ENCODE measurements at places on chromosomes 16 and 17.

DNA sequence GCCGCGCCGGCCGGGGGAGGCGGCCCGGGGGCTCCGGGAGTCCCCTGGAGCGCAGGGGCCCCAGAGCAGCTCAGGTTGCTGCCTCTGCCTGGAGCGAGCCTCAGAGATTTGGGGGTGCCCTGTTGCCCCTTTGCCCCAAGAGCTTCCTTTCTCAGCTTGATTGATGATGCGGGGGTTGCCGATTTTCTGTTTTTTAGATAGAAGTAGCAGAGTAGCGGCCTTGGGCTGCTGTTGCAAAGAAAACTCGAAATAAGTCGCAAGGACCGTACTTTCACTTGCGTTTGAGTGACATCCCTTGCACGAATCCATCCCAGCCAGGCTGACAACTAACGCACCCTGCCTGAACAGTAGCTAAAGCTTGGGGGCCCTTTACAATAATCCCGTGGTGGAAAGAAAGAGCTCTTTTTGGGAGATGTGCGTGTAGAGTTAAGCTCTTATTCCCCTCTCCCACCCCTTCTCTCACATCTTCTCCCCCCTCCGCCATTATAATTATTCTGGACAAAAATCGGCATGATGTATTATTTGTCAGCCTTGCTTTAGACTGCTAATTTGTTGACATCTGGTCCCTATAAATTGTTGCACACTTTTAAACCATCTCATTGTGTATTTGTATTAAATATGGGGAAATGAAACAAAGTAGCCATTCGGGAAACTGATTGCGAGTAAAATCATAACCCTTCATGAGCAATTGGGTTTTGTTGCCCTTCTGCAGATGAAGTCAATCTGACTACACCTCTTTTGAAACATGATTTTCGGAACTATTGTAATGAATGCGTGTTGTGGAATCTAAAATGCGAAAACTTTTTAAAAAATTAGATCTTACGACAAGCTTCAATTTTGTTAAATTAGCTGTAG is 873 bp downstream of the USP10 start:
- DNase-seq: no peak

GRCh38 chr17:1639549-1640180 is 5.9 kb downstream of the SCARF1 start:
- no peak for DNase-seq

- DNase-seq: no peak
Measured at GRCh38 chr16:84557059-84557458, 52.6 kb upstream of the MEAK7 start.

- peak; percentile 51 for DNase-seq
Measured at GRCh38 chr17:36608794-36609497, 7.6 kb downstream of the MRM1 start.

DNA sequence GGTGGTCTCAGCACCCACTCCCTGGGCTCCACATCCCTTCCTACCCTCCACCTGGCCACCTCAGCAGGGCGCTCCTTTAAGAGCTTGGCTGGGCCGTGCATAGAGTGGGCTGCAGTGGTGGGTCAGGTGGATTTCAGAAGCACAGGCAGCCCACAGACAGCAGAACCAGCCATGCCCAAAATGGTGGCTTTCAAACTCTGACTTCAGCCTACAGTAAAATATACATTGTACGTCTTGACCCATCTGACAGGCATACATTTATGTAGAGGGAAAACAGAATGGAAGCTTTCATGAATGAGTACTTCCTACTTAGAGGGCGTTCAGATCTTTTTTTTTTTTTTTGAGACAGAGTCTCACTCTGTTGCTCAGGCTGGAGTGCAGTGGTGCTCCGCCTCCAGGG is 26.0 kb upstream of the LASP1NB start:
- no peak for DNase-seq

DNA sequence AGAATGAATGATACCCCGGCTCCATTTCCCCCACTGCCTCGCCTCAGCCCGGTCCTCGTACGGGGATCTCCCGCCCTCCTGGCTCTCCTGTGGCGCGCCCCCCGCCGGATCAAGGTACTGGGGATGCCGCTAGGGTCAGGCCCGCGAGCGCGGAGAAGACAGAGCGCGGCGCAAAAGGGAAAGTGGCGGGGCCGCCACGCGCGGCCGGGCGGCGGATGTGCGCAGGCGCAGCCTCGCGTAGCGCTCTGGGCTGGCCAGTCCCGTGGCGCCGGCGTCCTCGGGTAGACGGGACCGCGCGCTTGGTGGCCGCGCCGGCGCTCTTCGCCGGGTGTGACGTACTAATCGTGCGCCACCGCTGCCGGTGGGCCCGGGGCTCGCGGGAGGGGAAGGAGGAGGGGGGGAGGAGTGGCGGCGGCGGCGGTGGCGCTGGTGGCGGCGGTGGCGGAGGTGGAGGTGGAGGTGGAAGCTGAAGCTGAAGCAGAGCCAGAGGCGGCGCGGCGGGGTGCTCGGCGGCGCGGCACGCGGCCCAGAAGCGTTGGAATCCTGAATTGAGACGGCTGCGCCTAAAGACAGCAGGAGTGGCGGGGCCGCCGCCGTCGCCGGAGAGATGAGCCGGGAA is at the start of gene SENP3:
TSS of gene SENP3 (plus strand) at position 331 of the 619 bp plus-strand sequence. CDS start 1,158 bp downstream, outside the sequence.
- DNase-seq: peak; percentile 52

- DNase-seq: no peak
Measured at GRCh38 chr17:40633871-40634270, 13.7 kb downstream of the SMARCE1 start.

- no peak for DNase-seq
Measured at GRCh38 chr17:76147211-76148014, 6.4 kb upstream of the FOXJ1 start.

GRCh38 chr17:16987066-16987829 is 15.3 kb upstream of the TNFRSF13B start:
- DNase-seq: no peak

- no peak for DNase-seq
Measured at GRCh38 chr17:72151565-72152386, 31.0 kb downstream of the SOX9 start.

DNA sequence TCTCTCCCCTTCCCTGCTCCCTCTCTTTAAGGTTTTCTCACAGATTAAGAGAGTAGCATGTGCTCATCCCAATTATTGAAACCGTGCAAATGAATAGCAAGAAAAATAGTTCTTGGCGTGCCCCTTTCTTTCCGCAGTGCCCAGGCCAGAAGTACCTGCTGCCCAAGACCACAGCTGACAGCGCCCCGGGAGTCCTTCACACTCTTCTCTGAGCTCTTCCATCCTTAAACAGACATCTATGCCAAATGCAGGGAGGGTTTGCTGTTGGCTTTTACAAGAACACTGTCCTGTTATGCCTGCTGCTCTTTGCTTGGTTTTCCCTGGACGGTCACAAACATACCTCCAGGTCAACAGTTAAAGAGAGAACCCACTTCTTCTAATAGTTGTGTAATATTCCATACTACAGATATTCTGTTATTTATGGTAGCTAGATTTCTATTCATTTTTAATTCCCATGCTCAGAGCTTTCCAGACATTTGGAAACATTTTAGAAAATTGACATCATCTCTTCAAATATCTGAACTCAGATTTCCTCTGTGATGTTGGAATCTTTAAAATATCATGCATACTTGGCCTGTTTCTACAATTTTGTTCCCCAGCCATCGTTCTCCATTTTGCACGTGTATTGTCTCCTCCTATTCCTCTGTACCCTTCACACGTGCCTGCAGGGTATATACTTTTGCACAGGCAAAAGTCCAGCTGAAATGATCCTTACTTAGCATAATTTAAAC is 416.7 kb downstream of the WWOX start:
- DNase-seq: no peak

- DNase-seq: peak; percentile 7
Measured at GRCh38 chr16:27748868-27749546, 199.1 kb downstream of the KATNIP start.

DNA sequence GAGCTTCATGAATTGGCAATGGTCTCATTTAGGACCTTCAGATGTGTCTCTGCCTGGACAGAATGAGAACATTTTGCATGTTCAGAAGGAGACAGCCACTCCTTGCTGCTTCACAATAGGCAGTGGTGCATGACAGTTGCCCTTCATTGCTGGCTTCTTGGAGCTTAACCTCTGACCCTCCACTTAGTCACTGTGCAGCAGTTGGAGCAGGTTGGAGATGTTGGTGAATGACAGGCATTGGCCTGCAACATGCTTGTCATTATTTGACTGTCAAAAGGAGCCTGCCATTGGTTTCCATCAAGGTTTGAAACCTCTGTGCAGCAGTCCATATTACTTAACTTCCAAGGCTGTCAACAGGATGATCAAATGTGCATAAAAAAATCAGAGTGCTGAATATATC is 22.7 kb downstream of the FTO start:
- DNase-seq: no peak

GRCh38 chr16:80027007-80027965 is 426.7 kb upstream of the MAF start:
- DNase-seq: peak; percentile 46

DNA sequence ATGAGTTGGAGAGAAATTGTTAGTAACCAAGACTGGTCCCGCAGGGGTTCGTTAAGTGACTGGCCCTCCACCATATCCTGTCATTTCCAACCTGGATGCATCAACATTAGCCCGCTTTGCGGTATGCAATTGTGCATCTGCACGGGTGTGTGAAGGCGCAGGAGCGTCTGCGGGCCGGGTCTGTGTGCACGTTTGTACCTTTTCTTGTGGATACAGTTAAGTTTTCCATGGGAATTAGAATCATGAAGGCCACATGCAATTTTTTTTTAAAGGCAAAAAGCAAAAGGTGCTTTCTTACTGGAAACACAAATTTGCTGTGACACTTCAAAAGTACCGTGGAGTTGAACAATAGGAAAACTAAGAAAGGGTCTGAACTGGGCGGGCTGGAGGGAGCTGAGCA is 355.4 kb upstream of the ZFHX3 start:
- DNase-seq: no peak

DNA sequence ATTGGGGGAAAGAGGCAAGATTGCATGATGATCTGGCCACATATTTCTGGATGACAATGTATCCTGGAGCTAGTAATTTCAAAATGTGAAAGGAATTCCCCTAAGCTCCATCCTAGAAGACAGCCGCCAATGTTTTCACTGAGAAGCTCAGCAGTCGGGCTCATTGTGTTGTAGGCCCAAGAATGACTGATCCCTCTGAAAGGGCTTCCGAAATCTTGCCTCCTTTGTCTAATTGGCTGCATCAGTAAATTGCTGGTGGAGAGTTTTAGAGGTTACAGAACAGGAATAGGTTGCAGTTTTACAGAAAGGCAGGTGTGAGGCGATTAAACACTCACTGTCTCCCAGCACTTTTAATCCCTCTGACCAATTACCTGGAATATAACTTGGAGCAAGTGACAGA is 464.1 kb upstream of the SALL1 start:
- no peak for DNase-seq

DNA sequence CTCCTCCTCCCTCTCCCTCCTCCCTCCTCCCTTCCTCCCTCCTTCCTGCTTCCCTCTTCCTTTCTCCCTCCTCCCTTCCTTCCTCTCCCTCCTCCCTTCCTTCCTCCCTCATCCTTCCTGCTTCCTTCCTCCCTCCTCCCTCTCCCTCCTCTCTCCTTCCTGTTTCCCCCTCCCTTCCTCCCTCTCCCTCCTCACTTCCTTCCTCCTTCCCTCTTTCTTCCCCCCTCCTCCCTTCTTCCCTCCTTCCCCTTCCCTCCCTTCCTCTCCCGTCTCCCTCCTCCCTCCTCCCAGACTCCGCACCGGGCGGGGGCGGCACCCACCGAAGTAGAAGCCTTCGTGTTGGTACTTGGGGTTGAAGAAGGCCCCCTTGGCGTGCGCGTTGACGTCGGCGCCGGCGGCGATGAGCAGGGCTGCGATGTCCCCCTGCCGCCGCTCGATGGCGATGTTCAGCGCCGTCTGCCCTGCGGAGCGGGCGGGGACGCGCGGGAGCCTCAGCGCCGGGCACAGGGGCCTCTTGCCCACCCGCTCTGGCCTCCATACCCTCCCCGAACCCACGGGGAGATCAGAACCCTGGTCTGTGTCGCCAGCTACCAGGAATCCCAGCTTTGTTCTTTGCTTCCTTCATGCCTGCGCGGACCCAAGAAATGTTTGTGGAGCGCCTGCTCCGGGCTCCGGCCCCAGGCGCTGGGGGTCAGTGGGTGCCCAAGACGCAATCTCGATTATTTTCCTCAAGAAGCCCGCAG is 22.2 kb downstream of the TRPV3 start:
- DNase-seq: no peak

Measured in NCI-H1436 treated with DMSO at 0.1 percent for 48 hours (cell line).